M059J (cell line): ENCODE measurements at places on chromosomes 11 and 22.

DNA sequence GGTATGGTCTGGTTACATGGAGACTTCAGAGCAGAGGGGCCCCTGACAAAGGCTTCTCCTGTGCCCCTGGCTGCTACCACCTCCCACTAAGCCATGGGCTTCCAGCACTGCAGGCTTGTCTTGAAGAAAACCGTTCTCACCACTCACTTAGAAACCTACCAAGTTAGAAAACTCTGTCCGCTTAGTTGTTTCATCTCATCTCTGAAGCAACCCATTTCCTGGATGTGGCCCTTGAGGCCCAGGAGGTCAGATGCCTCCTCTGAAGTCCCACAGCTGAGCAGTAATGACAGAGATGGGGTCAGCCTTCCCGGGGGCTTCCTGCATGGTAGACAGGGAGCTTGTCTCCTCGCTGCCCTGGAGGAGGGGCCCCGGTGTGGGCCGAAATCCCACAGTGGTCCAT, 12.9 kb downstream of the CSF2RB start:
- DNase-seq = no peak

- peak; percentile 48 for DNase-seq
Observed at GRCh38 chr11:102317768-102318103, 452 bp downstream of the BIRC3 start.

DNA sequence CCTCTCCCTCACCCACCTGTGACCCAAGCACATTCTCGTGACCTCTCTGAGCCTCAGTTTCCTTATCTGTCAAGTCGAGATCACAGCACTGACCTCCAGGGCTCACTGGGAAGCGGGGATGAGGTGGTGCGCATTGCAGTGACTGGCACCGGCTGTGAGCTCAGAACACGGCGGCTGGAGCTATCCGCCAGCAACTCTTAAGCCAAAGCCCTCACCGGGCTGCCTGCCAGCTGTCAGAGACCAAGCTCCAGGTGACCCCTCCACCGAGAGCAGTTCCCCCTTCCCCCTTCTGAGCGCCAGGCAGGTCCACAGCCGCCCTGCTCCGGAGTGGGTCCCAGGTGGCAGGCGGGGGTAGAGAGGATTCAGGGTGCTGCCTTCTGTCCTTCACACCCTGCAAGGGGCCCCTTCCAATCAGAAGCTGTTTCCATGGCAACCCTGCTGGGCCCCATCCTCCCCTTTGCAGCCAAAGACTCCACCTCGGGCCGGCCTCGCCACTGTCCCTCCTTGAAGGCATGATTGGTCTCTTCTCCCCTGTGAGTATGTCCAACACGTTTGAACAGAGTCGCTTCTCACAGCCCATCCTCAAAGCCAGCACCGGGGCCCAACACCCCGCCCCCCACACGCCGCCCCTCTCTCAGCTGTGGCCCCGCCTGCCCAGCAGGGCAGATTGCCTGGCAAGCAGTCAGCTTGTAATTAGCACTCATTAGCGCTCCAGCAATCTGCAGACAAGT, 98.7 kb downstream of the WNT7B start:
- no peak for DNase-seq

GRCh38 chr11:18063862-18064434, 17.9 kb upstream of the TPH1 start:
- DNase-seq = no peak

DNA sequence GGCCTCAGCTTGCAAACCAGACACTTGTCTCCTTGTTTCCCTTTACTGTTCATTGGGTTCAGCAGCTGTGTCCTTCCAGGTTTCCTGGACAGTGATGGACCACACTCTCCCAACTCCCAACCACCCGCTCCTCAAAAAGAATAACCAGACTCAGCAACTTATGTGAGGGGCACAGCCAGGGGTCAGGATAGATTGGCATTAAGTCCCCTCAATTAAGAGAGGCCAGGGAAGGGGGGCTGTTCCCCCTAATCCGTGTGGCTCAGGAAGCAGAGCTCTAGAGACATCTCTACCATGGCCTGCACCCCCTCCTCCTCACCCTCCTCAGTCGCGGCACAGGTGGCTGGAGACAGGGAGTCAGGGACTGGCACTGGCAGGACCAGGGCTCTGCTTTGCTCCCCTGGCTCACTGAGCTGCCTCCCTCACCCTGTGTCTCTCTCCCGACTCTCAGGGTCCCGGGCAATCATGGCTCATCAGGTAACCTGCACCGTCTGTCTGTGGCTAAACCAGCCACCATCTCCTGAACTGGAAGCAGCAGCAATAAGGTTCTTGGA, 111.7 kb downstream of the ZNF280B start:
- DNase-seq = no peak

GRCh38 chr11:45777127-45777969, 27.6 kb upstream of the SLC35C1 start:
- DNase-seq = no peak
